CD4-positive, alpha-beta T cell treated with Interleukin-2 at 100 ng/mL for 4 hours (primary cell): ENCODE measurements at places on chromosomes 3 and 15.

DNA sequence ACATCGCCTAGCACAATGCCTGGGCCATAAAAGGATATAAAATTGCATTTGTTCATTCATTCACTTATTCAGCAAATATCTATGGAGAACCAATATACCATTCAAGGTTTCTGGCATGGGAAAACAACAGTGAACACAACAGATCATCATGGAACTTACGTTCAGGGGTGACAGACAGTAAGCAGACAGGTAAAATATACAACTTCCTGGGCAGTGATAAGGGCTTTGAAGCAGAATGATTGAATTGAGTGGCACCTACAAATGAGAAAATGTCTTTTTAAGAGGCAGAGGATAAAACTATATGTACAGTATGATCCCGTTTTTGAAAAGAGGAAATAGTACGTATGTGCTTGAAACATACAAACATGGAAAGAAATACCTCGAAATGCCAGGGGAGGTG lies 39.2 kb downstream of the CMTM7 start:
- no peak for DNase-seq

DNA sequence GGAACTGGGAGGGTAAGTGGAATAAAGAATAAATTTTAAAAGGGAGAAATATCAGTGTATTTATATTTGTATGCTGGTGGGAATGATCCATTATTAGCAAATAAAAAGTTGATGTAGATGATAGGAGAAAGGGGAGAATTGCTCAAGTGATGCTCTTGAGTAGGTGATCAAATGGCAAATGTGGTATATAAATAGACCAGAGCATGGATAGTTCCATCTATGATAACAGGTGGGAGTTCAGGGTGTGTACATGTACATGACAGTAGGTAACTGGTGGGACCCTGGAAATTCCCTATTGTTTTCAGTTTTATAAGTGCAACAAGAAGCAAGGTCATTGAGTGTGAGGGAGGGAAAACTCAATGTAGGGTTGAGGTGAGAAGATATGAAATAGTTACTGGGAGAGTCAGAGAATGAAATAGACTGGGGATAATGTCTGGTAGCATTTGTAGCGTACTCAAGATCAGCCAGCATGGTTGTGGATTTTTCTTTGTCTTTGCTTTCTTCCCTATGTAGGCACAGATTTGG lies 31.3 kb upstream of the EBLN2 start:
- no peak for DNase-seq

DNA sequence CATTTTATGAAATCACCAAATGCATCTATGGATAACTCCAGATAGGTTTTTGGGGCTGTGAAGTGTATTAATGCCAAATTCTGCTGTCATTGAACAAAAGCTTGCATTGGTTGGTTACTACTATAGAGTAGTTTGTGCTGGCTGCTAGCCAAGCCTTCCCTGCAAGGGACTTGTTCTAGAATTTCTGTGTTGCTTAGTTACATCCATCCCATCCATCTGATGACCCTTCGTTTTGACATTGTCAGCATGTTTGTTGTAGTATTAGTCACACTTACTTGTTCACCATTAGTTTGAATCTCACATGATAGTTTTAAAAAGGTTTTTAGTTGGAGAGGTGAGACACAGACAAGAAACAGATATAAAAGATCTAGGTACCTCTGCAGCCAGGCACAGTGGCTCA lies 7.0 kb upstream of the NIPA2 start:
- no peak for DNase-seq

GRCh38 chr15:38796589-38796988 lies 232.0 kb upstream of the RASGRP1 start:
- no peak for DNase-seq

DNA sequence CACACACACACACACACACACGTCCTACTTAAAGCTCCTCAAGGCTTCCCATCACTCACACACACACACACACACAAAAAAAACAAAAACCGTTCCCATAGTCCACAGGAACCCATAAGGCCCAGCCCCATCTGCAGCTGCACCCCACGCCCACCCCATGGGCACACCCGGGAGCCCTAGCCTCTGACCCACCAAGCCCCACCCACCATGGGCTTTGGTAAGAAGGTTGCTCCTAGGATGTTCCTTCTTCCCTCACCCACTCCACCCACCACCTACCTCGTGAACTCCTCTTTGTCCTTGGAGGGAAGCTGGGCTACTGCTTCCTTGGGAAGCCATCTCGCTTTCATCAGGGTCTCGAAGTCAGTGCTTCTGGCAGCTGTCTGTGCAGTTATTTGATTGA lies 115.1 kb downstream of the TPRA1 start:
- no peak for DNase-seq

- DNase-seq: no peak
These were observed 11.5 kb upstream of the TEX9 start for GRCh38 chr15:56353740-56354139.

- no peak for DNase-seq
These were observed 203.3 kb downstream of the FEZF2 start for GRCh38 chr3:62169906-62170660.

- no peak for DNase-seq
These were observed 57.6 kb upstream of the GATA2 start for GRCh38 chr3:128550471-128551126.

GRCh38 chr3:173538410-173538809 lies 140.9 kb downstream of the NLGN1 start:
- DNase-seq: no peak

DNA sequence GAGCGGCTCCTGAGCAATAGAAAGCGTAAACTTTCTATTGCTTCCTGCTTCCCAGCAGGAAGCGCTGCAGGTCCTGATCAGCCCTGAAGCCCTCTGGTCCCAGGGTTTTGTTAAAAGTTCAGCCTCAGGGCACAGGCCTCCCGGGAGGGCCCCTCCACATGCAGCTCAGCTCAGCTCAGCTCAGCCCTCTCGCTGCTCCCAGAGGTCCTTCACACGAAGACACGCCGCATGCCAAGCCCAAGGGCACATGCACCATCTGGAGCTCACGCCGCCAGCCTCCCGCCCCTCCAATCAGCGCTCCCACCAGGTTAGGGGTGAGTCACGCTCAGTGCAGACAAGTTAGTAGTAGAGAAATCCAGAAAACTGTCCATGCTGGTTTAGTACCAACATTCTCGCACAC lies 12.7 kb downstream of the TKT start:
- no peak for DNase-seq

- DNase-seq: no peak
These were observed 36.9 kb upstream of the SPRED1 start for GRCh38 chr15:38215707-38216106.

- DNase-seq: peak; percentile 74
These were observed 32.2 kb upstream of the BCL6 start for GRCh38 chr3:187777331-187777941.

GRCh38 chr15:29132735-29133181 lies 136.9 kb downstream of the NSMCE3 start:
- no peak for DNase-seq

GRCh38 chr15:97791824-97792792 lies 168.4 kb upstream of the ARRDC4 start:
- no peak for DNase-seq

DNA sequence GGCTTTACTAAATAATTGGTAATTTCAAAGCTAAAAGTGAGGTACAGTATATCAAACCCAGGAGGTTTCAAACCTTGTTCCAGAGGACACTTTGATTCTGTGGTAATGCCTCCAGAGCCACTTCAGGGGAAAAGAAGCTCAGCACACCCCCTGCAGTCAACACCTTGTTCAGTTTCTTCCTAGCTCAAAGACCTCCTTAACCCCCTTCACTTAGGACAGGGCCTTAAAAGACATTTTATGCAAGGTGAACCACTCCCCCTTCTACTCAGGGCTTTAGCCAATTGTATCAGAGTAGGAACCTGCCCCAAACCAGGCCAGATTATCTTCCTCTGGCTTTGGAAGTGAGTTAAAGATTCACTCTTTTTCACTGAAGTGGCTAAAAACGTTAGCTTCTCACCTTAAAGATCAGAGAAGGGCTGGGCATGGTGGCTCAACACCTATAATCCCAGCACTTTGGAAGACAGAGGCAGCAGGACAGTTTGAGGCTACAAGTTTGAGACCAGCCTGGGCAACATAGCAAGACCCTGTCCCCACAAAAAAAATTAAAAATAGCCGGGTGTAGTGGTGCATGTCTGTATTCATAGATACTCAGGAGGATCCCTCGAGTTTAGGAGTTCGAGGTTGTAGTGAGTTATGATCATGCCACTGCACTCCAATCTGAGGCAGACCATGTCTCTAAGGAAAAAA lies 3.4 kb downstream of the DENND6A start:
- no peak for DNase-seq

DNA sequence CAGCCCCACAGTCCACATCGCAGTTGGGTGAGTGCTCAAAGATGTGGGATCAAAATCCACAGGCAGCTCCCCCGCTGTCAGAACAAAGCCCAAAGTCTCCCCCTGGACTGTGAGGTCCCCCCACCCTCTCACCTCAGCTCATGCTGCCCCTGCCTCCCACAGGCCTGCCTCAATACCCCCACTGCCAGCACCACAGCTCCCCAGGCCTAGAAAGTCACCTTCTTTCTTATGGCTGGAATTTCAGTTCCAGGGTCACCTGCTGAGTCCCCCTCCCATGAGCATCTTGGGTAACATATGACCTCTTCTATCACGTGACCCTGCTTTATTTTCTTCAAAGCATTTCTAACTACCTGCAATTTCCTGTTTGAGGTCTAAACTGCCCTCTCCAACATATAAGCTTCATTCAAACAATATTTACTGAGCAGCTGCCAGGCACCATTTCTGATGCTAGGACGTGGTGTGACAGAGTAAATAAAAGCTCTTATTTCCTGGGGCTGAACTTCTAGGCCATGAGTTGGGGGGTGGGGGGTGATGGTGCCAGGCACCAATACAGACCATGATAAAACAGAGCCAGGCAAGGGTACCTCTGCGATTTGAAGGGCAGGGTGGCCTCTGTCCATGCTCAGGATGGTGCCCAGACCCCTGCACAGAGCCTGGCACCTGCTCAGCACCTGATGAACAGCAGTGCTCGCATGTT lies 2.4 kb upstream of the TMEM89 start:
- DNase-seq: no peak

DNA sequence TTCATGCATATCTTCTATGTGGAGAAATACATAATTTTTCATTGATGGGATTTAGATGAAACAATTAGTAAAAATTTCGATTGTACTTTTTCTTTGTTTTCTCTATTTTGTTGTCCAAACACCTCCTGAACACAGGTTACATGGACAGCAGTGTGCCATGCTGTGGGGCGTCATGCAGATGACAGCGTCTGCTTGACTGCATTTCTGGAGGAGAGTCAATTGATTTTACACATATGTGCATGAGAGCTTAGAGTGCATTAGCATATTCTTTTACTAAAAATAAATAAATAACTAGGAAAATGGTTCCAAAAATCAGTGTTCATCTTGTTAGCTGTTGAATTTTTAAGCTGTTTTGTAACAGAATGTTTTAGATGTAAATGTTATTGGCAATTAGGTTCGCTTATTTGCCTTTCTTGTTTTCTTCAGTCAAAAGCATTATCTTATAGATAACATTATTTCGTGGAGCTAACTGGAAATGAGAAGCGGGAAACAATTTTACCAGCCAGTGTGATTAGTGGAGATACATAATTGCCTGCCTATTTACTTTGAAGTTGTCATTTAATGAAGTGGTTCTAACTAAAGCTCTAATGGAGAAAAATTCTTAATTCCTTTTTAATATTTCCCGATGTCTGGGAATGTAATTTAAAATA lies 82.7 kb upstream of the VGLL3 start:
- no peak for DNase-seq

- DNase-seq: no peak
These were observed 5.2 kb downstream of the RCCD1 start for GRCh38 chr15:90959894-90960293.

- DNase-seq: no peak
These were observed 8.4 kb upstream of the CHRNA3 start for GRCh38 chr15:78629031-78629715.

DNA sequence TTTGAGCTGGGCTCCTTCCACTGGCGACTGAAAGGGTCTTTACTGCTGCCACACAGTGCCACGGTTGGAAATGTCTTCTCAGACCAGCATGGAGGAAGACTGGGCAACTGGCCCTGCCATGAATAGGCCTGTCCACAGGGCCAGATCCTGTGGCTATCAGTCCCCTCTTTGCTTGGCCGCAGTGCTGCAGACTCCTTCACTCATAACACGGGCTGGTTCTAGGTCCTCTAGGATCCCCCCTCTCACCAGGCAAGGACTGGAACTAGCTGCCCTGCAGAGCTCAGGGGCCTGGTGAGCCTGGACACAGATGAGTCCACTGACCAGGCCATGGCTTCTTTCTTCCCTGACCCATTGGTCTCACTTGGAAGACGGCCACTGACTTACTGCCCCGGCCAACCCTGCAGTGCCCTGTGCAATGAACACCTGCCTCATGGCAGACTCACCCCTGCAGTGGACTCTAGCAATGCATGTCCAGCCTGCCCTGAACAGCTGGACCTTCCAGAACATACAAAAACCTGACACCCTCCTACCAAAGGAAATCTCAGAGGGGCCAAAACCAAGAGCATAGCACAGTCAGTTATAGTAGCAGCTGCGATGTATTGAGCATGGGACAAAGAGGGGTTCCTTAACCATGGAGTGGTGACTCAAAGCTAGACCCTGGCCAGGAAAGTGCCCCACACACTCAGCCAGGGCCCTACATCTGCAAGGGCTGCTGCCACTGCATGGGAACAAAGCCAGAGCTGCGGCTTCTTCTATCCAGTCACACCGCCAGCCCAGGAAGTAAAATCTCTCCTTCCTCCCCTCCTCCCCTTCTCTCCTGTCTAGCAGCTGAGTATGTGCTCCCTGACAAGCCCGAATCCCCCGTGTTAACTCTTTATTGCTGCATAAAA lies 72.1 kb upstream of the ITGA11 start:
- no peak for DNase-seq

- no peak for DNase-seq
These were observed 203.6 kb downstream of the EDEM1 start for GRCh38 chr3:5390936-5391625.
